CD8-positive, alpha-beta memory T cell (primary cell): ENCODE measurements at places on chromosomes 13 and 19.

GRCh38 chr13:91805605-91806004 lies 407.2 kb downstream of the GPC5 start:
- DNase-seq, result no peak

- no peak for DNase-seq
These were observed 23.5 kb downstream of the RHPN2 start for GRCh38 chr19:33040994-33041827.

DNA sequence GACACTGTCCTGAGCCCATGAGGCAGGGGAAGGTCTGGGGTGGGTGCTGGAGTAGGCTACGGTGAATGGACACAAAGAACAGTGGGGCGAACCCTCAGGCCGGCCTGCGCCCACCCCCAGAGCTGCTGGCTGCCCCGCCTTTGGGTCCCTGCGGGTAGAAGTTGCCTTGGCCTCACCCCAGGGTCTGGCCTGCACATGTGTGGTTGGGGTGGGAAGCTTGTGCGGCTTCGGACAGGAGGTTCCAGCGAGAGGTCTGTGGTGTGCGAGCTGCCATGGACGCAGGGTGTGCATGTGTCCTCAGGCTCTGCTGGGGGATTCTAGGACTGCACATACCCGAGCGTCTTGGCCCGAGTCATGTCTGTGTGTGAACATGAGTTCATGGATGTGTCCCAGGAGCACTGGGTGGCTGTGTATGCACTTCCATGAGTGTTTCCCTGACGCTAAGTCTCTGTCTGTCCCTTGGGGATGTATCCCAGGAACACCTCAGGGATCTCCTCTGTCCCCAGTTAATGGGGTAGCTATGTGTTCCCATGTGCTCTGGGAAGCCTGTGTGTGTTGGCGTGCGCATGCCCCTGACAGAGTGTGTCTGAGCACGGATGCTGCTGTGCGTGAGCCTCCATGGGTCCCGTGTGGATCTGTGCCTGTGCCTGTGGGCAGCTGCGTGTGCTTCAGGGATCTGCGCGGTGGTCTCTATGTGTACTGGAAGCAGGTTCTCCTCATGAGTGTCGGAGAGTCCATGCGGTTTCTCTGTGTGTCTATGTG lies 20.8 kb upstream of the POU2F2 start:
- DNase-seq, result no peak

- no peak for DNase-seq
These were observed 11.6 kb upstream of the TOMM40 start for GRCh38 chr19:44879309-44880065.

DNA sequence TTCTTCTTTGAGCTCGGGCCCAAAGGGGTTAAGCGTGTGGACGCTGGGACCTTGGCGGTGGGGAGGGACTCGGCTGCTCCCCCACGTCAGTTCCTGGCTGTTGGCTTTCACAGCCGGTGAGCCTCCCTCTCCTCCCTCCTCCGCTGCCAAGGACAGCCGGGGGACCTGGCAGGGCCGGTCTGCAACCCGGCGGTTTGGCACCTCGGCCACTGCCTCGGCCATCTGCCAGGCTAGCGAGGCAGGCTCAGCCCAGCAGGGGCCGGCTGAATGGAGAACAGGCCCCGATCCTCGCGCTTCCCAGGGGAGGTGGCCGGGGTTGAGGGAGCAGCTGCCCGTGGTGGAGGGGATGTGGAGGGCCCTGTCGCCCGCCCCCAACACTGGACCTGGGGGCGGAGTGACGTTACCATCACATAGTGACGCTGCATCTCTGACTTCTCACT lies 5.0 kb downstream of the TLE5 start:
- no peak for DNase-seq

DNA sequence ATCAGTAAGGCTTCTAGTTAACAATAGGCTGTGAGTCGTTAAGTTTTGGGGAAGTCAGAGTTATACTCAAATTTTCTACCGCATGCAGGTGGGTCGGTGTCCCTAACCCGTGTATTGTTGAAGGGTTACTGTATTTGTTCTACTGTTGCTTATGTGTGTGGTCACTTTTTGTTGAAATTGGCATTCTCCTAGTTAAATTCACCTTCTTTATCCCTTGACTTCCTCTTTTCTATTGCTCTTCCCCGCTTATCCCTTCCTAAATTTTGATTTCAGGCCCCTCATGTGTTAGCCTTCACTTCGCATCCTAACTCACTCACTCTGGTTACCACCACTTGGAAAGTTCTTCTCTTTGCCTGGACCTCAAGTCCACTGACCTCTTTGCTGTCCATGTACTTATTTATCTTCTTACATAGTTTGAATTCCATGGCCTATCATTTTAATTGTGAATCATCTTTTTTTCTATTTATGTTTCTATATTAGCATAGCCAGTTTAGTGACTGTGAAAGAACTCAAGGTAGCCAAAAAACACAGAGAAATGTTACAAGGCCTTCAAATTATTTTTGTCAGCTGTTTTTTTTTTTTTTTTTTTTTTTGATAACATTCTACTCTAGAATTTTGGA lies 52.9 kb downstream of the NDFIP2 start:
- DNase-seq, result no peak

- DNase-seq, result no peak
These were observed 17.3 kb downstream of the DIAPH3 start for GRCh38 chr13:60146471-60146870.

DNA sequence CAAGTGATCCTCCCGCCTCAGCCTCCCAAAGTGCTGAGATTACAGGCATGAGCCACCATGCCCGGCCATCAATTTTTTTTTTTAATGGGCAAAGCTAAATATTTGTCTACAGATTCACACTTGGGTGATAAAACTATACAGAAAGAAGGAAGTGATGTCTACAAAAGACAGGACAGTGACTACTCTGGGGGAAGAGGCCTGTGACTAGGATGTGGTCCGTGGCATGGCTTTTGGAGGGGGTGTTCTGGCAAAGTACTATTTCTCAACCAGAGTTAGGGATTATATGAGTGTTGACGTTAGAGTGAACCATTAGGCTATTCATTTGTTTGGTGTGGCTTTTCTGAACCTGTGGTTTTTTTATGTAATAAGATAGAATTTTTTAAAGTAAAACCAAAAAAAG lies 42.7 kb downstream of the INSR start:
- DNase-seq, result no peak

GRCh38 chr13:113756441-113757097 lies 2.5 kb upstream of the TMEM255B start:
- no peak for DNase-seq

GRCh38 chr13:36919833-36920615 lies at the start of gene SMAD9:
SMAD9 (minus strand) TSS chr13:36920238; CDS start chr13:36879689, 40,549 bp downstream.
- no peak for DNase-seq

DNA sequence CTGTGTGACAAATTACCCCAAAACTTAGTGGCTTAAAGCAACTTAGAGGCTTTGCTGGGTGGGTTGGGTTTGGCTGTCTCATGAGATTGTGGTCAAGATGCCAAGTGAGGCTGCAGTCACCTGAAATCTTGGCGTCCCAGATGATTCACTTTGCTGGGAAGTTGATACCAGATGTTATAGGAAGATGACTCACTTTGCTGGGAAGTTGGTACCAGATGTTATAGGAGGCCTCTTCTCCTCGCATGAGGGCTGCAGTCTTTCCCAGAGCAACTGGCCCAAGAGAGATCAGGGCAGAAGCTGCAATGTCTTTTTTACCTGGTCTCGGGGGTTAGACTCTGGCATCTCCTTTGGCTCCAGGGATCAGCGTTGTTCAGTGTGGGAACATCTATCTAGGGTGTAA lies 16.8 kb downstream of the TEX29 start:
- DNase-seq, result no peak

DNA sequence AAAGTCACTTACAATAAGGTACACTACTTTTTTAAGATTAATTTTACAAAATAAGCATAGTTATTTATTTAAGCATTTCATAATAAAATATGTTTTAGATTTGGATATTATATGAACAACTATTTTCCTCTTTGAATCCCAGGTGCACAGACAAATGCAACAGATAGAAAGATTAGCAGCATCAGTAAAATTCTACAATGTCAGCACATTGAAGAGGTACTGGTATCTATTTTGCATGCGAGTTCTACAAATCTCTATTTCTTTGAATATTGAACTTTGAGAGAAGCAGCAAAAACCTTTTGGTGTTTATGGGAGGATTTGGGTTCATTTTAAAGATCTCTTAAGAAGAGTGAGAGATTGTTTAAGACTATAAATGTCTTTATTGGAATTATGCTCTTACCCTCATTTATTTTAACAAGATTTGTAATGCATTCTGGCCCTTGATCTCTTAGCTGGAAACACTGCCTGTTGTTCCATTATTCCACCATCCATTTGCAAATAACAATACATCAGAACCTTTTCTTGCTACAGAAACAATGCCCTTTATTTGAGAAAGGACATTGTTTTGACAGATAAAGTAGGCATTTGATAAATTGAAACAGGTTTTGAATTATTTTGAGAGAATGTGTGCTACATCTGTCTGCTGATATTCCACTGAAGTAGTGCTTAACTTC lies 558.8 kb upstream of the KLHL1 start:
- no peak for DNase-seq

- DNase-seq, result no peak
These were observed 12.8 kb downstream of the CAPS start for GRCh38 chr19:5926641-5927440.

DNA sequence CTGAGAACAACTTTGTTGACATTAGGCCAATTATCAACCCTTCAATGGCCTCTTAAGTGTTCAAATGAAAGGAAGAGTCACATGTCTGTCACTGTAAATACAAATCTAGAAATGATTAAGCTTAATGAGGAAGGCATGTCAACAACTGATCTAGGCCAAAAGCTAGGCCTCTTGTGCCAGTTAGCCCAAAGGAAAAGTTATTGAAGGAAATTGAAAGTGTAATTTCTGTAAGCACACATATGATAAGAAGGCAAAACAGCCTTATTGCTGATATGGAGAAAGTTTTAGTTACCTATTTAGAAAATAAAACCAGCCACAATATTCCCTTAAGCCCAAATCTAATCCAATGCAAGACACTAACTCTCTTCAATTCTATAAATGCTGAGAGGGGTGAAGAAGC lies 604.7 kb downstream of the SLITRK6 start:
- no peak for DNase-seq

DNA sequence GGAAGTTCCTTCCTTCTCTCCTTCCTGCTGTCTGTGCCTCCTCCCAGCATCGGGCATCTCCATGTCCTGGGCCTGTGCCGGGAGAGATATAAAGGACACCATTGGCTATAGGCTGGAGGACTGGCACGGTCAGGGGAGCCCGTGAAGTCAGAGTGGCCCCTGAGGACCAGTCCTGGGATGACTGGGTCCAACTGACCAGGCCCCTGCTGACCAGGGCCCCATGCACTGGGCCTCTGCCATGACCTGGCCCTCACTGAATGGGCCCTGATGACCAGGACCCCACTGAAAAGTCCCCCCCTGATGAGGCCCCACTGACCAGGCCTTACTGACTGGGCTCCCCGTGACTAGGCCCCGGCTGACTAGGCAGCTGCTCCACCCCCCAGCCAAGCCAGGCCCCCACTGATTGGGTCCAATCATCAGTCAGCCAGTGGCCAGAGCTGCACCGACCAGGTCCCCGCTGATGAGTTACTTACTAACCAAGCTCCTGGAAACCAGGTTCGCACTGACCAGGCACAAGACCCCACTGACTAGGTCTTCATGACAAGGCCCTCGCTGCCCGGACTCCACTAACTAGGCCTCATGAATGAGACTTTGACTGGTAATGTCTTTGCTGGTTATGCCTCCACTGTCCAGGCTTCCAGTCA lies 20.0 kb upstream of the ZNF14 start:
- DNase-seq, result no peak

DNA sequence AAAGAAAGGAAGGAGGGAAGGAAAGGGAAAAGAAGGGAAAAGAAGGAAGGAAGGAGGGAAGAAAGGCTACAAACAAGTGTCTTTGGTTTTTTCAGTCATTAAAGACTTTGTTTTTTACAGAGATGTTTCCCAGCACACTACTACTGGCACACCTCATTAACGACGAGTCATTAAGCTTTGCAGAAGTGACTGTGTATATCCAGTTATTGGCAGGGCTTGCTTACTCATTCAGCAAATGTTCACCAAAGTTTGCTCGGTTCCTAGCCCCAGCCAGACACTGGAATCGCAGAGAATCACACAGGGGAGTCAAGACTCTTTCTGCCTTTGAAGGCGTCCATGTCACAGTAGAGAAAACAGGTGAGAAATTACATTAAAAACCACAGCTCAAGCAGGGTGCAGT lies 4.3 kb downstream of the NLRP12 start:
- no peak for DNase-seq

DNA sequence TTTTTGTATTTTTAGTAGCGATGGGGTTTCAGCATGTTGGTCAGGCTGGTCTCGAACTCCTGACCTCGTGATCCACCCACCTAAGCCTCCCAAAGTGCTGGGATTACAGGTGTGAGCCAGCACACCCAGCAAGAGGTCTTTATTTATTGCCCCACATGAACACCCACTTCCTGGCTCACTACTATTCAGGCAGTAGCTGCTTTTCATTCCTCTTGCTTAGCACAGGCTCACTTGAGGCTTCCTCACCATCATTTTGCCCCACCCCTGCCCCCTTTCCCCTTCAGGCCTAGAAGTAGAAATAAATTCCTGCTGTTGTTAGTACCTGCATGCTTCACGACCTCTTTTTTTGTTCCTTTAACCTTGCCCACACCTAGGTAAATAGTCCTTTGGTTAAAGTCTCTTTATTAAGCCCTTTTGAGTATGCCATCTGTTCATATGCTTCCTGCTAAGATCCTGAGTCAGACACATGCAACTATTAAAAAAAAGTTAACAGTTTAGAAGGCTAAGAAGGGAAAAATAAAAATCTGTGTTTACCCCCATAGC lies 33.5 kb upstream of the ITM2B start:
- no peak for DNase-seq

- DNase-seq, result no peak
These were observed 10.6 kb upstream of the SOX1 start for GRCh38 chr13:112056284-112056727.

- no peak for DNase-seq
These were observed 9.9 kb upstream of the SPART start for GRCh38 chr13:36356058-36356457.

DNA sequence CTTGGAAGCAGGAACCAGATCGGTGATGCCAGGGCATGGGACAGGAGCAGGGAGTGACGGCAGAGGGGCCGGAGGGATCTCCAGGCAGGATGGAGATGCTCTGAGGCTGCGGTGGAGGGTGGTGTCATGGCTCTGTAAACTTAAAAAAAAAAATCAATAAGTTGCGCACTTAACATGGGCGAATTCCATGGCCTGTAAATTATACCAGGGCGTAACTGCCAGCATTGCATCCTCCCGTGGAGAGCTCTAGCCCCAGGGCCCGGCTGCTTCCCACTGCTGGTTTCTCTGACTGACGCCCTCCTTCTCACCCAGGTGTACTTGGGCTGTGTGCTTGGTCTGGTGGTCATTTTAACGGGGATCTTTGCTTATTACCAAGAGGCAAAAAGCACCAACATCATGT lies 8.7 kb downstream of the ATP12A start:
- no peak for DNase-seq
